ENCODE measurements at places on chromosomes 4 and X.

- no peak for DNase-seq
Measured at GRCh38 chrX:72621625-72622485, 49.2 kb upstream of the HDAC8 start.

DNA sequence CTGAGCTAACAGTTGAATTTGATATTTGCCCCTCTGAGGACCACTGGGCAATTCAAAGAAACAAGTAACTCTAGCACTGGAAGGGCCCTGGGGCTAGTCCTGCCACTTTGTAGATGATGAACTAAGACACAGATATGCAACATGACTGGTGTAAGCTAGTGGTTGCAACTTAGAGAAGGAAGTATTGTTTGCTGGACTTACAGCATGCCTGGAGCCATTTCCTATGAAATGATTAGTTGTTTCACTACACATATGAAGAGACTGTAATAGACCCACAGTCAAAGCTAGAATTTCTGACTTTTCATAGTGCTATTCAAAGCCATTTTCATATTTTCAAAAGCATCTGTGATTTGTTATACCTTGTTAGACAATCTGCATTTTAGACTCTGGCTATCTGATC, 96.2 kb downstream of the TSPAN7 start:
- DNase-seq = no peak

DNA sequence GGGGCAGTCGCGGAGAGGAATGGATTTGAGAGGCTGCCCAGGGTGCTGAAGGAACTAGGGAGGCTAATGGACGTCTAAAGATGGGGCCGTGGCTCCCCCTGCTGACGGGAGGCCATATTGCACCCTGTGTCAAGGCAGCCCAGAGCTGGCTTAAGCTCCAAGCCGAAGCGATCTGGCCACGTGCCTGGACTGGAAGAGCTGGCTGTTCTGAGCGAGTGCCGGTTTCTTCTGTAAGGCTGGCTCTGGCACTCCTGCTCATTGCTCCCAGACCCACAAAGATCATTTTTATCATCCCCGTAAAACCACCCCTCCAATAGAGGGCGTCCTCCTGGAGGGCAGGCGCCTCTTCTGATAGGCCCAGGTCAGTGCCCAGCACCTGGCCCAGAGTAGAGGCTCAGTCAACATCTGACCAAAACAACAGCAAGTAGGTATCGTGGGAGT, 5.6 kb downstream of the PNCK start:
- peak; percentile 81 for DNase-seq

GRCh38 chr4:182806259-182807252, 110.6 kb downstream of the DCTD start:
- peak; percentile 71 for DNase-seq

- no peak for DNase-seq
Measured at GRCh38 chrX:102837847-102838246, 99.2 kb upstream of the RAB40AL start.

- no peak for DNase-seq
Measured at GRCh38 chr4:76511947-76512346, 76.9 kb downstream of the SHROOM3 start.

- no peak for DNase-seq
Measured at GRCh38 chr4:150315175-150315574, 236.9 kb downstream of the DCLK2 start.

- DNase-seq = no peak
Measured at GRCh38 chr4:140995058-140995457, 138.2 kb downstream of the RNF150 start.

DNA sequence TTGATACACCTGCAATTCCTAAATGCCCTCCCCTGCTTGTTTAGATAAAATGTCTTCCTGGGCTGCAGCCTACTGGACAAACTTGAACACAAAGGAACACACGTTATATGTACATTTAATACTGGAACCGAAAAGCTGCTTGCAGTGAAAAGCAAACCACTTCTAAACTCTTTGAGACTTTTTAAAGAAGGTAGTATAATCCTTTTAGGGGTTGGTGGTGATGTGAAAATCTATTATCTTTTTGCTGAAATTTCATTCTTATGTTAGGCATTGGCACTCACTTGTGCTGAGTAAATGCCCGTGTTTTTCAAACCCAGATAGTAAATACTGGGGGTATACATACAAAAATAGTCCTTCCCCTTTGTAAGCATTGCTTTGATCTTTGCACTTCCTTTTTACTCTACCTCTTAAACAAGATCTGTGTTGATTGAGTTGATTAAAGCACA, 2.2 kb downstream of the NFKB1 start:
- peak; percentile 50 for DNase-seq

DNA sequence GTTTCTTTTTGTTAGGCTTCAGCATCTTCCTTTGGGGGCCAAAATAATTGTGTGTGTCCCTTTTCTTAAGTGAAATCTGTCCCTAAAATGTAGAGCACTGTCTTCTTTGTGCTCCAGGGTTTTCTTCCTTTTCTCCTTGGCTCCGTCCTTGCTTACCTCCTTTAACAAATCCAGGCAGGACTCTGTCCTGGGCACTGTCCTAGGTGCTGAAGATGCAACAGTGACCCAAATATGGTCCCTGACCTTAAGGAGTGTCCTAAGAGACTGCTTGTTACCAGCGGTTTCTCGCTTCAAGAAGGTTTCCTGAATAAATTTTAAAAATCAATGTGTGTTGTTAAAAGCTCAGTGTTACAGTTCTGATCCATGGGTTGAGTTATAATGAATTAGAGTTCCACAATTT, 471.8 kb downstream of the KCNIP4 start:
- DNase-seq = peak; percentile 36

- no peak for DNase-seq
Measured at GRCh38 chrX:129934952-129935351, 29.0 kb downstream of the UTP14A start.

GRCh38 chr4:81260443-81261101, 45.5 kb upstream of the PRKG2 start:
- no peak for DNase-seq

DNA sequence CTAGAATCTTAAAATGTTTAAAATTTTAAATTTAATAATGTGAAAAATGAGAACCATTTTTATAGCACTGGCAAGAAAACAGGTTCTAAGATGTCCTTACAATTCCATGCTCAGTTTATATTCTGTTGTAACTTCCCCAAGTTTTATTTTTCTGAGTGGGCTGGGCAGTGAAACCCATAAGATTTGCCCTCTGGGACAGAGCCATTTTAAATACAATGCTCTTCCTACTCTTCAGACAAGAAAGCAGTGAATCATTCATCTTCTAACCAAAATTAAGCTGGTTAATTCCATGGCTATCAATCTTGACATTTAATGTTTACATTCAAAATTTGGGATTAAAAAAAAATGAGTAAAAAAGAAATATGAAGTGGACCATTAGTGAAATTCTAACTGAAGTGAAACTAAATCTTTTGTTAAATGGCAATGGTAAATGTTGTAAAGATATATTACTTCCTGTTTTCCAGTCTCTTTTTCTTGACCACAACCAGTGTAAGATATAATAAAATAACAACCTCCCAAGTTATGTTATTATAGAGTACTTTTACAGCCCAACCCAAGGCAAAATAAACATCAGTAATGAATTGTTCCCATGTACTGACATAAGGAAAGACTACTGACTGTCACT, 37.2 kb upstream of the PTPN13 start:
- DNase-seq = peak; percentile 71

DNA sequence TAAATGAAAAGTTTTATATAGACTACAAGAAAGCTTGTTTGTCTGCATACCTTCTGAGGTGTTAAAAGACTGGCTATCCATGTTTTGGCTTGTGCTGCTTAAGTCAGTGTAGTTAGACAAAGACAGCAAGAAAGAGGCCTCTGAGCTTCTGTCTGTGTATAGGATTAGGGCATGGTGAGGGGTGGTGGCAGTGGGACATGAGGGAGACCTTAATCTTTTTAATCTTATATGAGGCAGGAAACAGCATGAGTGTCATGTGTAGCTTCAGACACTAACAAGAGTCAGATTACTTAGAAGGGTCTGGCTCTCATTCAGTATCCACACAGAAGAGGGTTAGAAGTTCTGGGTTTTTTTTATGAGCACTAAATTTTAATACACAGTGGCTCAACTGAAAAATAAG, 213.3 kb downstream of the GABRG1 start:
- no peak for DNase-seq

- no peak for DNase-seq
Measured at GRCh38 chr4:3107691-3108121, 33.2 kb downstream of the HTT start.

GRCh38 chr4:150315691-150316090, 237.4 kb downstream of the DCLK2 start:
- DNase-seq = no peak

DNA sequence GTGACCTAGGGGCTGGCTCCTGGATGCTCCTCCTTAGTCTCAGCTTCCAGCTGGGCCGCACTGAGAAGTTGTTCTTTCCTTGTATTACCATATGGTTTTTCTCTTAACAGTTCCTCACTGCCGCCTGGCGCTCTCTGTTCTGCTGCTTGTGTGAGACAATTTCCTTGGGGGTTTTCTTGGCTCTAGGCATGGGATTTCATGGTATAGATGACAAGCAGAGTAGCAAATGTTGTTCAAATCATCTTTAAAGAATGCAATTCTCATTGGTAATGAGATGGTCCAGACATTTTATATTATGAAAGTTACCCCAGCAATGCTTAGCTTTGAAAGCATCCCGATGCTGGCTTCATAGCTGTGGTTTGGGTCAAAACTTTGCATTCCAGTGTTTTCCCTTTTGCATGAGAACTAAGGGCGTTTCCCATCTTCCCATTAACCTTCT, 37.6 kb downstream of the SEPTIN11 start:
- no peak for DNase-seq

- peak; percentile 37 for DNase-seq
Measured at GRCh38 chrX:129678614-129679195, 23.9 kb upstream of the APLN start.

DNA sequence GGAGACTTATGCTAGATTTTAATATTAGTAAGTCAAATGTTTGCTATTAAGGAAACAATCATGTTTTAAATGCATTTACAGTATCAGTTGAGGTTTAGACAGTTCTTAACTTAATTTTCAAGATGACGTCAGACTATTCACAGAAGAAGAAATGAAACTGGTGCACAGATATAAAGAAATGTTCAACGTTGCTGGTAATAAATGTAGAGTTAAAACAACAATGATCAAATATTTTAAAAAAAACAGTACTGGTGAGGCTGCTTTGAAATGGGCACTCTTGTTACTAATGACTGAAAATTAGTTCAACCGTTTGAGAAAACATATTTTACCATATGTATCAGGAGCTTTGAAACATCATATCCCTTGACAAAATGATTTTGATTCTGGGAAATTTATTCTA, 44.2 kb downstream of the ABHD18 start:
- no peak for DNase-seq

GRCh38 chrX:133593531-133593930, 178.2 kb upstream of the GPC4 start:
- DNase-seq = no peak

DNA sequence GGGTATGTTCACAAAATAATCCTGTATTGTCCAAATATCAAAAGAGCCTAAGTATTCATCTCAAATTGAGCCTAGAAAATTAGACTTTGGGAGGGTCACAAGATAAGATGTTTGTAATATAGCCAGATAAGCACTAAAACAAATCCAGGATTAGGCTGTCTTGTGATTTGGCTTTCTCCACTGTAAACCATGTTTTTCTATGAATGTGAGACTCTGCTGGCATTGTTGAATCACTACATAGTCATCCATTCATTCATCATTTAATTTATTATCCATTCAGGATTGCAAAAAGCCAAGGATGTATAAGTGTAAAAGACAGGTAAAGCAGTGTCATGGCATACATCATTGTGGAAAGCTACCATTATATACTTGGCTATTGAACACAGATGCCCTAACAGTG, 148.0 kb downstream of the GRID2 start:
- DNase-seq = no peak

GRCh38 chr4:152308951-152309350, 226.9 kb downstream of the FBXW7 start:
- DNase-seq = no peak

DNA sequence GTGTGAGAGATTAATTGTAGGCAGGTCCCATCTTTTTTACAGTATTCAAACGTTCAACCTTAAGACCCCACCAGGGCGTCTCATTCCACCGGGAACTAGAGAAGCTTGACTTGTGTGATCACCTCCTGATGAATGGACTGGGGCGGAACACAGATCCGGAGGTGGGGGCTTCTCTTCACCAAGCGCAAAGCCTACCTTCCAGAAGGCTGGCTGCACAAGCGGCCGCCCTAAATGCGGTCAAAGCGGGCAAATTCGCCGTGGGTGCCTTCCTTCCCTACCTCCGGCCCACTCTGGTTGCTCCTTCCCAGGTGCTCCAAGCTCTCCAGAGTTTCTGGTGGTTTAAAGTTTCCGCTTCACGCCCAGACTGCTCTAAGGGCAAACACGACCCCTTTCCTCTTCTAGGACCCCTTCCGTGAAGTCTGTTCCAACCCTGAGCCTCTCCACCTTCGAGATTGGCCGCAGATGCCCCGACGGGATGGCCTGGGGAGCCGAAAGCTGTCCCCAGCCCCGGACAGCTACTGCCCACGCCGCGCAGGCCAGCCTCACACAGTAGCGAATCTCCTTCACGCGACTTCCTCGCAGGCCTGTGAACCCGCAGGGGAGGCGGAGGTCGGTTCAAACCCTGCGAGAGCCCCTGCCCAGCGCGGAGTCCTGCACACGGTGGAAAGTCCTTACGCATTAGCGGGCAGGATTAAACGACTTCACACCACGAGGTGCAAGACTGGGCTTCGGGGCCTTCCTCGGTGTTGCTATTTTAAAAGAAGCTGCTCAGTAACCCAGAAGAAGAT, 1.6 kb upstream of the WWC2 start:
- peak; percentile 16 for DNase-seq

GRCh38 chr4:127071443-127071842, 561.3 kb upstream of the INTU start:
- DNase-seq = no peak

DNA sequence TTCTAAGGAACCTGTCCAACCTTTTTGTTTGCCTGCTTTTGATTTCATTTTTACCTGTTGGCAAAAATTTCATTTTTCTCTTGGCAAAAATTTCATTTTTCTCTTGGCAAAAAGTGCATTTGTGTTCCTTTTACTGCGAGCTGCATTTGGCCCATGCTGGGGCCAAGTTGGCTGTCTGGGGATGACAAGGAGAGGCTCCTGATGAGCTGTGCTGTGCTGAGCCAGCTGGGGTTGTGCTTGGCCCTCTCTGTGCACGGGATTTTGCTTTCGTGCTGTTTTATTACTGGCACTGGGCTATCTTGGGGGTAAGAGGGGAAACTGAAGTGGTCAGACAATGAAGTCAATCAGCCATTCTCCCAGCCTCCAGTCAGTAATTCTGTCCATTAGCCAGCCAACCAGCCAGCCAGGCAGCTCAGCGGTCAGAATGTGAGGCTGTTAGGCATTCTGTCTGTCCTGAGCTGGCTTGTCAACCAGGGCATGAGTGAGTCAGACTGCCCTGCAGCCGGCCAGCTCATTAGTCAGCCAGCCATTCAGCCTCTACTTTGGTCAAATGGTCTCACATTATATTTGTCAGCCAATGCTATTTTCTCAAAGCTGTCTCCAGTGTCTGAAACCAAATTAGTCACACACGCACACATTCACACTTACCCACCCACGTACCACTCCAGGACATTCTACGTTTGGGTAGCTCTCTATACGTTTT, 56.9 kb upstream of the PRPS1 start:
- DNase-seq = no peak

- DNase-seq = no peak
Measured at GRCh38 chrX:111328858-111329257, 58.6 kb upstream of the CAPN6 start.

- no peak for DNase-seq
Measured at GRCh38 chr4:77047037-77047436, 28.8 kb downstream of the CCNI start.

Measured in NB4 (cell line).